B cell (primary cell): ENCODE measurements at places on chromosomes 11 and 22.

GRCh38 chr11:16001899-16002426 is 354.4 kb downstream of the SOX6 start:
- no peaks in the 10 kb centered on the region for H3K27me3 ChIP-seq
- no peaks in the 10 kb centered on the region for H3K36me3 ChIP-seq
- no peaks in the 10 kb centered on the region for H3K4me1 ChIP-seq
- no peak overlapping the region for H3K27ac ChIP-seq
- DNase-seq: no peak

- DNase-seq: peak; percentile 20
- no peak overlapping the region for H3K27ac ChIP-seq
- H3K27me3 ChIP-seq: no peaks in the 10 kb centered on the region
- no peaks in the 10 kb centered on the region for H3K4me1 ChIP-seq
- H3K4me3 ChIP-seq: no peak overlapping the region
Observed at GRCh38 chr22:46797355-46797754, 34.9 kb downstream of the TBC1D22A start.

DNA sequence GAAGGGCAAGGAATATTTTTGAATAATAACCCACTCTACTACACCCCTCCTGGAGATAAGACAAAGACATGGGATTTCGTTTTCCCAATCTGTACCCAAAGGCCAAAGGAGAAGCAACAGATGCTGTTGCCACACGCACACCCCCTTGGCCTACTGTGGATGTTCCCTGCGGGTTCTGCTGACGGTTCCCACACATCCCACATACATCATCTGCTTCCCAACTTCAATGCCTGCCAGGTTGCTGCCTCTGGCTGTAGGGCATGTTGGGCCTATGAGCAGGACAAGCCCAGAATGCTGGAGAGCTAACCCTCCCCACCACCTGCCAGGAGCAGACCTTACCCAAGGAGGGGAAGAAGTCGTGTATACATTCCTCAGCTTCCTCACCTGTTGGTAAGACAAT is 13.6 kb upstream of the RBFOX2 start:
- H3K36me3 ChIP-seq: no peaks in the 10 kb centered on the region
- no peak for DNase-seq
- peaks cover 9% of the 10 kb centered on the region for H3K27me3 ChIP-seq
- no peak overlapping the region for H3K27ac ChIP-seq

DNA sequence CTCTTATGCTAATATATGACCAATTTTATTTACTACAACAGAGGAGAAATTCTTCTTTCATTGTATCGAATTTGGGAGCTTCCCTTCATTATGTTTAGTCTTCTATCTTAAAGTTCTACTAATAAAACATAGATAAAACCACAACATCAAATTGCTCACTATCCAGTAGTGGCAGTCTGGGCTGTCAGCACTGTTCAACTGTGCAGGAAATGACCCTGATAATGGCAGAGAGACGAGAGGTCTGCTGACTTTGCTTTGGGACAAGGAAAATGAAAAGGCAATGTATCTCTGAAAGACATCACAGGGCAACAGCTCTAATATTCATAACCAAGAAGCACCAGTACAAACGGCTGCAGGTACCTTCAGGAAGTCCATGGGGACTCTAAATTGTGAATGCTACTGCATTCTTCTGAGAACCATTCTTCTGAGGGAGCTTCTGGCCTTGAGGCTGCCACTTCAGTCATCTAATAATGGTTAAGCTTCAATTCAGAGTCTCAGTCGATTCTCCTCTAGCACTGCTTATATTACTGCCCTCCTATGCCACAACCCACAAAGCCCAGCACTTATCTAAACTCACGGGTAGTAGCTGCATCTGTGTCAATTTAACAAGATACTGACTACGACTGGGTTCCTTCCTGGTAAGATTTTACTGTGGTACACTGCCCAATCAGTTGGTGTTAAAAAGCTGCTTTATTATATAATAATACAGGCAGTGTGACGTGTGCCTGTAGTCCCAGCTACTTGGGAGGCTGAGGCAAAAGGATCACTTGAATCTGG is 44.2 kb downstream of the CKAP5 start:
- H3K27me3 ChIP-seq: no peaks in the 10 kb centered on the region
- no peak for DNase-seq
- no peaks in the 10 kb centered on the region for H3K4me1 ChIP-seq
- H3K27ac ChIP-seq: no peak overlapping the region
- H3K36me3 ChIP-seq: peaks cover 16% of the 10 kb centered on the region

GRCh38 chr11:119206511-119207414 is 624 bp downstream of the CBL start:
- no peaks in the 10 kb centered on the region for H3K27me3 ChIP-seq
- peak overlapping the region; percentile 98 for H3K4me3 ChIP-seq
- peaks cover 18% of the 10 kb centered on the region for H3K4me1 ChIP-seq

DNA sequence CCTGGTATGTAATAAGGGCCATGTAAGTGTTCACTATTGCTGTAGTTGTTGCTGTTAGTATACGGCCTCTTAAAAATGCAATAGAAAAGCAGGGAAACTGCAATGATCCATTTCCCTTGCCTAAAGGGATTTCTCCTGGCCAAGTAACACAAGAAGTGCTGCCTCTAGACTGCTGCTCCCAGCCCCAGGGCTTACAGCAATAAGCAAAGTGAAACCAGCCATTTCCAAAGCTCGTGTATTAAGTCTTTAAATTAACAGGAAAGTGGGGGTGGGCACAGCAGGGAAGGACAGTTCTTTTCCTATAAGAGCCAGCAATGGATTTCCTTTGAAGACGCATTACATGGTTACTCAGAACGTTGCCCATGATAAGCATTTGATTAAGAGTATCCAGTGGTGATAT is 36.9 kb upstream of the WT1 start:
- no peaks in the 10 kb centered on the region for H3K27me3 ChIP-seq
- H3K27ac ChIP-seq: no peak overlapping the region
- DNase-seq: no peak
- H3K4me3 ChIP-seq: no peak overlapping the region

GRCh38 chr11:47516155-47516554 is 36.8 kb downstream of the CELF1 start:
- no peak overlapping the region for H3K4me3 ChIP-seq
- peaks cover 4% of the 10 kb centered on the region for H3K36me3 ChIP-seq
- DNase-seq: no peak
- H3K27me3 ChIP-seq: no peaks in the 10 kb centered on the region
- peak overlapping the region; percentile 5 for H3K27ac ChIP-seq
- peaks cover 57% of the 10 kb centered on the region for H3K4me1 ChIP-seq

DNA sequence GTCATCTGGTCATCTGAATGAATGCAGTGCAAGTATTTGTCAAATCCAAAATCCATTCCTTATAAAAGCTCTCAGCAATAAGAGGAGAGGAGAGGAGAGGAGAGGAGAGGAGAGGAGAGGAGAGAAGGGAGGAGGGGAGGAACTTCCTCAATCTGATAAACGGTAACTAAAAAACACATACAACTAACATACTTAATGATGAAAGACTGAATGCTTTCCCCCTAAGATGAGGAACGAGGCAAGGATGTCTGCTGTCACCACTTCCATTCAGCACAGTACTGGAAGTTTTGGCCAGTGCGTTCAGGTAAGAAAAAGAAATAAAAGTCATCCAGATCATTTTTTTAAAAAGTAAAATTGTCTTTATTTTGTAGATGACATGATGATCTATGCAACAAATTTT is 80.4 kb downstream of the CD82 start:
- no peaks in the 10 kb centered on the region for H3K36me3 ChIP-seq
- no peak overlapping the region for H3K27ac ChIP-seq
- no peak for DNase-seq
- no peaks in the 10 kb centered on the region for H3K4me1 ChIP-seq
- no peak overlapping the region for H3K4me3 ChIP-seq

- H3K27ac ChIP-seq: peak overlapping the region; percentile 61
- DNase-seq: no peak
- no peaks in the 10 kb centered on the region for H3K27me3 ChIP-seq
- H3K4me3 ChIP-seq: no peak overlapping the region
- H3K4me1 ChIP-seq: peaks cover 80% of the 10 kb centered on the region
Observed at GRCh38 chr11:121449123-121449522, 3.0 kb upstream of the SORL1 start.

DNA sequence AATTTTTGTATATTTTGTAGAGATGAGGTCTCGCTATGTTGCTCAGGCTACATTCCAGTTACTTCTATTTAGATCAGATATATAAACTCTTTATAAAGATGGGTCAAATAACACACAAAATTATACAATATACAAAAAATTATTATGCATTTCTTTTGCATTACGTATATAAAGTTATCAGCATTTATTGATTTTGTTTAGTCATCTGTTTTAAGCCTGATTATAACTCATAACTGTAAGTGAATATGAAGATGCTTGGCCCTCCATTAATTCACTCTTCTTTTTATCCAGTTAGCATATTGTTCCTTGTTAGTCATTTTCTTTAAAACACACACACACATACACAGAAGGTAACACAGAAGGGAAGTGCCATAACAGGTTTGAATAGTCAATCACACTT is 14.5 kb downstream of the AQP11 start:
- no peak overlapping the region for H3K4me3 ChIP-seq
- H3K36me3 ChIP-seq: no peaks in the 10 kb centered on the region
- H3K27me3 ChIP-seq: no peaks in the 10 kb centered on the region
- no peak for DNase-seq
- H3K27ac ChIP-seq: no peak overlapping the region

DNA sequence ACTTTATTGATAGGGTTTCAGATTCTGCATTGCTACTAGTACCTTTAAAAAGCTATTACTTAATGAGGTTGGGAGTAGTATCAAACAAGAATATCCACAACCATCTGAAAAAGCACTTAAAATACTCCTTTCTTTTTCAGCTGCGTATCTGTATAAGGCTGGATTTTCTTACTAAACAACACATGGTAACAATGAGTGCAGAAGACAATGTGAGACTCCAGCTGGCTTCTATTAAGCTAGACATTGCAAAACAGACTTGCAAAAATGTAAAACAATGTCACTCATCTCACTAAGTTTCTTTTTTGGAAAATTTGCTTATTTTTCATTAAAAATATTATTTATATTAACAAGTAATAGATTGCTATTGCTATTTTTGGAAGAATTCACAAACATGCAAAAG is 132.6 kb downstream of the WNT11 start:
- H3K4me1 ChIP-seq: peaks cover 12% of the 10 kb centered on the region
- no peaks in the 10 kb centered on the region for H3K27me3 ChIP-seq
- H3K36me3 ChIP-seq: peaks cover 6% of the 10 kb centered on the region
- no peak overlapping the region for H3K4me3 ChIP-seq

DNA sequence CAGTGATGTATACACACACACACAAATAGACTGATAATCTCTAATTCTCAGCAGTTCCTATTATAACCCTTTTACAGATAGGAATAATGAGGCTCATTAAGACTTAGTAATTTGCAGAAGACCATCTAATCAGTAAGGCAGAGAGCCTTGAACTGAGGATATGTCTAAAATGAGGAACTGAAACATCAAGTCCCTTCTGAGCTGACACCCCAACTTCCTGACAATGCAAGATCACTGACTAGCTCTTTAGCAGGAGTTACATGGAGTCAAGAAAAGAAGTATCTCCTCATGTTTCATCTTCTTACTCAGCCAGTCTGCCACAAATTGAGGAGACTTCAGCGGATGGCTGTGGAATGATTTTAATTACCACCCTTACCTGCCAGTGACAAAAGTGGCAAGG is 193.0 kb downstream of the MSANTD4 start:
- no peak overlapping the region for H3K4me3 ChIP-seq
- DNase-seq: peak; percentile 54
- H3K4me1 ChIP-seq: peaks cover 9% of the 10 kb centered on the region
- no peaks in the 10 kb centered on the region for H3K27me3 ChIP-seq

GRCh38 chr22:36339171-36340065 is 48.3 kb downstream of the MYH9 start:
- peak overlapping the region; percentile 39 for H3K27ac ChIP-seq
- H3K36me3 ChIP-seq: peaks cover 96% of the 10 kb centered on the region
- DNase-seq: no peak

DNA sequence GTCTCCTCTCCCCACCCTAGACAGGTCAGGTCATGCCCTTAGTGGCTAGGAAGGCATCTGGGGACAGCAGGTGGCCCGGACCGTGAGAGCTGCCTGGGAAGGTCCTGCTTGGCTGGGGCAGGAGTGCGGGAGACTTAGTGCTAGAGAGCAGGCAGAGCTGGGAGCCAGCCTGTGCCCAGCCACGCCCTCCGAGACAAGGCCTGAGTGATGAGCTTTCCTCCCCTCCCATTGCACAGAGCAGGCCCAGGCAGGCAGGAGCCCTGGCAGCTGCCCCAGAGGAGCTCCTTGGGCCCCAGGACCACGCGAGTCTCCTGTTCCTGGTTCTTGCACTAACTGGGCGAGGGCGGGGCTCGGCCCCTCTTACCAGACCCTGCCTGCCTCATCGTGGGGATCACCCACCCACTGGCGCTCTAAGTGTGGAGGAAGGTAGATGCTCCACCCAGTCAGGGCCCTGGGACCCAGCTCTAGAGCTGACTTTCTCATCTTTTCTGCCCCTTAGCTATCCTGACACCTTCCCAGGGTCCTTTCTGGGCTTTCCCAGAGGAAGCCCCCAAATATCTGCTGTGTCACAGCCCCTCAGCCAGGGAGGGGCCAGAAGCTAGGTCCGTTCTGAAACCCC is 44.9 kb downstream of the MACROD1 start:
- H3K4me3 ChIP-seq: no peak overlapping the region
- no peaks in the 10 kb centered on the region for H3K4me1 ChIP-seq
- H3K36me3 ChIP-seq: no peaks in the 10 kb centered on the region
- no peaks in the 10 kb centered on the region for H3K27me3 ChIP-seq
- DNase-seq: no peak
